ENCODE measurements at places on chromosomes 4 and X.

- peak; percentile 30 for DNase-seq
Measured at GRCh38 chrX:53089224-53089842, 4.6 kb upstream of the KANTR start.

DNA sequence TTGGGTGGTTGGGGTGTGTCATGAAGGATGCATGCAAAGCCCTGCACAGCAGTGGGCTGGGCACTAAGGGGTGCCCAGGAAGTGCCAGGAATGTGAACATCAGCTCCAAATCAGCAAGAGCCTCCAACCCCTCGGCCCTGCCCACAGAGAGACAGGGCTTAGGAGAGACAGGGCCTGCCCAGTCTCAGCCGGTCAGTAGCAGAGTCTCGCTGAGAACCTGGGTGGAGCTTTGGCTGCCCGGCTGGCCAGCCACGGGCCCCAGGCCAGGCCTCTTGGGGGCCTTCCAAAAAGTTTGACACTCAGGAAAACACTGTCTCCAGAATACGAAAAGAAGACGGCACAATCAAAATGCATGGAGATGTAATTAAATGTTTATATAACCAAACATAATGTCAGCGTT is 4.3 kb upstream of the MXD4 start:
- no peak for DNase-seq

DNA sequence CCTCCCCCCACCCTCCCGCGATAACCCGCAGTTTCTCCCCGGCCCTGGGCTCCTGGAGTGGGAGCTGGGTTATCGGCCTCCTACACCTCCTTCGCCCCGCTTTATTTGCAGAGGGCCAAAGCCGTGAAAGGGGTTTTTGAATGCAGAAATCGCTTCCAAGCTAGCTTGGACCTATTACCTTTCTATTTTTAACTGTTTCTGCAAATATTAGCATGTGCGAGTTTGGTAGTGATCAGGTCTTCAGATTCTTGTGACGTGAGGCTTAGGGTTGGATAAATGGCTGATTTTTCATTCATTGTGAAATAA is 1.3 kb downstream of the USP9X start:
- DNase-seq = no peak

- no peak for DNase-seq
Measured at GRCh38 chr4:77196866-77197265, 39.9 kb downstream of the CCNG2 start.

GRCh38 chrX:23478056-23478455 is 143.4 kb downstream of the PTCHD1 start:
- no peak for DNase-seq

DNA sequence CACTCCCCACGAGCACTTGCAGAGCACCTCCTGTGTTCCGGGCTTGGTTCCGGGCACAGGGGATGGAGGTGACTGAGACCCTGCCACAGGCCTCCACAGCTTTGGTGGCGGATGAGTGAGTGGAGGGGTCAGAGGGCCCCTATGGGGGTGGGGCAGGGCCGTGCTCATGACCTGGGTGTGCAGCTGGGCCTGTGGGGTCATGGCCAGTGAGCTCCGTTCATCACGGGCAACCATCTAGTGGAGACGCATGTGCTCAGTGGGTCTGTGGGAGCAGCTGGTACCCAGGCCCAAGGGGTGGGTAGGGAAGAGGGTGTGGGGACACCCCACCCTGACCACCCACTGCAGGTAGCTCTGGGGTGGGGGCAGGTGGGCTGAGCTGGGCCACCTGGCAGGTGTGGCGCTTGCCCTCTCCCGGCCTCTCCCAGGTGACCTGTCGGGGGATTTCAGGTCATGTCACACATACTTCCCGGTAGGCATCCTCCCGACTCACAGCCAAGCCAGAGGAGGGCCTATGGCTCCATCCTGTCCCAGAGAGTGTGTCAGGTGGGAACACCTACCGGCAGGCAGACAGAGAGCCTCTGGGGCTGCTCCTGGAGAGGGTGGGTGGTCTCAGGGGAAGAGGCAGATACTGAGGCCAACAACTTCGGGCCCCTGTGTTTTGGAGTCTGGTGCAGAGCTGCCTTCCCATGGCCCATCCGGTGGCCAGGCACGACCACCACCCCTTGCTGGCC is 3.6 kb downstream of the PSAPL1 start:
- no peak for DNase-seq

- DNase-seq = no peak
Measured at GRCh38 chrX:105317117-105317516, 96.6 kb upstream of the TEX13A start.

GRCh38 chr4:169417629-169418282 is 147.0 kb upstream of the SH3RF1 start:
- no peak for DNase-seq

DNA sequence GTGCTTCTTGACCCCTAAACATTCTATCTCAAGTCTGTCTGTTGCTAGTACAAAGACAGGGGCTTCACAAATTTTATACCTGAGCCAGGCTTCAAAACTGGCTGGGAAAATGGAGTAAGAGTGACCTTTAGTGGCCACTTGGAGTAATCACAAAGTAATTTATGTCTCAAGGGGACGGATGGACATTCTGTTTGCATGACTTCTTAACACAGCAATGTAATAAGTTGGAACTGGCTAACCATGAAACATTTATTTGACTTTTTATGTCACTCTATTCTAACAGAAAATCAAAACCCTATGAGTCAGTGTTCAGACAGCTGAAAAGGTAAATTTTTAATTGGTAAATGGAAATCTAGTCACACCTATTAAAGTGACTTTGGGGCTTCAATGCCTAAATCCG is 600.6 kb downstream of the ANKRD50 start:
- DNase-seq = no peak

DNA sequence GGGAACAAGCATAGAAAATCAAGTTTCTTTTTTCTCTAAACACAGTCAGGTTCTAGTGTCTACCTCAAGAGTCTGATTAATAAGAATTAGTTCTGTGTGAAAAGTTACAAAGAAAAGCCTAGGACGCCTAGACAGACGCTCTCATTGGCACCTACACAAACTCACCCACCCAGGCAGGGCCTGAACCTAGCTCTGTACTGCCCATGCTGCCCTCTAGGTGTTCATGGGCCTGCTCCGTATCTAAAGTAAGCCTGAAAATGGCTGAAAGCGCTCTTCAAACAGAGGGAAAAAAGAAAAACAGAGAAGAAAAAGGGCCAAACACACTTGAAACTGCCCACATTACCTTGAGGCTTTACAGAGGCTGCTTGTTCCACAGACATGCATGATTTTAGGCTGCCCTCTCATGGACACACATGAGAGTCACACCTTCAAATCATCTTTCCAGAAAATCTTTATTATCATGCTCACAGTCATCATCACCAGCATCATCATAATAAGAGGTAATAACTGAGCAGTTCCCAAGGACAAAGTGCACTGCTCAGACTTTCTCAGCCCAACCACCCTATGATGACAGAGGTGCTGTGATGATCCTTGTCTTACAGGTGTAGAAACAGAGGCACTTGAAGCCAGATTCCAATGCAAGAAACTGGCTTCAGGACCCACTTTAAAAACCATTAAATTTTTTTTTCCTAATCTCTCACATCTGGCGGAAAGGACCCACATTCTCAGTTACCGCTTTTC is 49.6 kb downstream of the MAP7D2 start:
- DNase-seq = no peak
